ENCODE measurements at places on chromosomes 5 and 9.

DNA sequence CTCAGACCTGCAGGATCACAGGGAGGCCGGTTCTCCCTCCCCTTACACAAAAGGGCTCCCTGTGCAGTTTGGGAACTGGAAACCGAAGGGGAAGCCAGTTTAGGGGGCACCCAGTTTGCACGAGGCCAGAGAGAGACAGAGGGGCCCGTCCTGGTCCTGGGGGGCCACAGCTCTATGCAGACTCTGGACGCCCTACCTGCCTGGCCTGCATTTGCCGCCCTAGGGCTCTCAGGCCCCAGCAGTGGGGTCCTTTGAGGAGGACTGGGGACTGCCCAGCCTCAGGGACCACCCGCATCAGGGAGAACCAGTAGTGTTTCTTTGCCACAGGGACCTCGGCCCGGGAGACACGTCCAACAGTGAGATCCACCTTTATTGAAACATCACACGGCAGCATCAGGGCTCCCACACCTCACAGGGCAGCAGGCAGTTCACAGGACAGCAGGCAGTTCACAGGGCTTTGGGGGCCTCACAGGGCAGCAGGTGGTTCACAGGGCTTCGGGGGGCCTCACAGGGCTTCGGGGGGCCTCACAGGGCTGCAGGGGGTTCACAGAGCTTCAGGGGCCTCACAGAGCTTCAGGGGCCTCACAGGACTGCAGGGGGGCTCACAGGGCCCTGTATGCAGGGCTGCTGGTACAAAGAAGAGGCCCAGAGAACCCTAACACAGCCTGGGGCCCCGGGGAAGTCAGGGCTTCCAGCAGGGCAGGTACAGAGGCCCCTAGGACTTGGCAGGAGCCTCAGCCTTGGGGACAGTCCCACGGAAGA is 648 bp upstream of the NSMF start:
- DNase-seq, result no peak

GRCh38 chr5:39815711-39816110 is 390.9 kb upstream of the DAB2 start:
- DNase-seq, result no peak

- DNase-seq, result no peak
Observed at GRCh38 chr5:120098426-120098825, 365.7 kb upstream of the PRR16 start.

GRCh38 chr9:122338536-122338935 is 32.3 kb upstream of the PTGS1 start:
- DNase-seq, result no peak

DNA sequence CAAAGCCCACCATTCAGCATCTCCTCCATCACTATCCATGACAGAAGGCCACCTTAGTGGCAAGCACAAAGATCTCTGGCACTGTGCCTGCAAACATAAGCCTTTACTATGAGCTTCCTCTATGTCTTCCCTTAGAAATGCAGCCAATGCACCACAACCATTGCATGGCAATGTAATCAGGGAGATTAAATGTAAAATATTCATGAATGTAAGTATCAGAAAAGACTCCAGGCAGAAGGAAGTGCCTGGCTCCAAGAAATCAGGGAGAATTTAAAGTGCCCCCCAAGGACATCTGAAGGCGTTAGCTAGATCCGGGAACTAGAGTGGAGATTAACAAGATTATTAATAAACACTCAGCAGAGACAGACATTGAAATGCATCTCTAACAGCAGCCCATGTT is 32.5 kb upstream of the MYORG start:
- DNase-seq, result no peak

DNA sequence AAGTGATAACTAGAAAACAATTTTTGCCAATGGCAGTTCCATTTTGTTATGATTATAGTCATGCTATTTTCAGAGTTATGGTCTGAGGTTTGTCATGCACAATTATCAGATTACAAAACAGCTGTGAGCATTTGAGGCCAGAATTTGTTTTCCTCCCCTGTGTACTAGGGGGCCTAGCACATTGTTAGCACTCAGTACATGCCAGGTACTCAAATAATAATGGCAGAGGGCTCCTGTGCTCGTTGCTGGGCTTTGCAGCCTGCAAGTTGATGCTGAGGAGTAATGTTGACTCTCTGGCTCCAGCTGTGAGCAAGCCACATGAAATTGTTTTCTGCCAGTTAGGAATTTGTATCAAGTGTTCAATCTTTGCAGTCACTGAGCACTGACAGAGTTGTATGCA is 6.9 kb downstream of the DNAI1 start:
- no peak for DNase-seq

DNA sequence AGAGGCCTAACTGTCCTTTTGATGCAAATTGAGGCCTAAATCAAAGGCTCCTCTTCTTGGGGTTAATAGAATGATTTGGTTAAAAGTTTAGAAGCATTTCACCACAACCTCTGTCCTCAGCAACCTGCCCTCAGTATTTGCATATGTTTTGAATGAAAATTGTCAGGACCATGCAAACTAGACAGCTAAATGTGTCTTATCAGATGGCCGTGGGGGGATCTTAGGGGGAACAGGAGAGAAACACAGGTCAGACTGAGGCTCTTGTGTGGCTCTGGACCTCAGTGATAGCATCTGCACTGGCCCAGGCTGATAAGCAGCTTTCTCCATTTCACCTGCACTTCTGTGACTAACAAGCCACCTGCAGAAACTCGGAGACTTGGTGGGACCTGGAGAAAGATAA is 49.0 kb downstream of the FOXI1 start:
- no peak for DNase-seq

DNA sequence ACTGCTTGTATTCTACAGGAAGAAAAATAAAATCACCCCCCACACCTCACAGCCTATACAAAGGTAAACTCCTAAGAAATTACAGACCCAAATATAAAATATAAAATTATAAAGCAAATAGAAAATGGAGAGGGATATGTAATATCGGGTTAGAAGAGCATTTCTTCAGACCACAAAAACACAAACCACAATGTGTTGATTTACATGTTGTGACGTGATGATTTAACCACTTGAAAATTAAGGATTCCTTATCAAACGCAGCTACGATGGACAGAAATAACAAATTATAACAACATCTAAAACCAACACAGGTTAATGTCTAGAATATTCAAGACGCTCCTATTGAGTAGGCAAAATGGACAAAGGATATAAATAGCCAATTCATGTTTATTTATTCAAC is 26.3 kb downstream of the SSBP2 start:
- DNase-seq, result no peak

DNA sequence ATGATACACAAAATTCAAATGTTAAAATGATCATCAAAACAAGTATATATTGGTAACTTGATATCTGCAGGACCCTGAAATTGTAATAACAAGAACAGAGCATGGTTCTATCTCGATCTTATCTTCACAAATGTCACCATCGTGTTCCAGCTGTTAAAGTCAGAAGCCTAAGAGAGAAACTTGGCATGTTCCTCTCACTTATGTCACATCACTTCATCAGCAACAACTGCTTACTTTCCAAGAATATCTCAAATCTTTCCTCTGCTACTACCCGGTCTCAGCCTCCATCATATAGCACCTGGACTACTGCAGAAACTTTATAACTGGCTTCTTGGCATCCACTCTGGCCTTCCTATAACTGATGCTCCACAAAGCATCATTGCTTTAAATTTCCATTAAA is 84.9 kb downstream of the FBN2 start:
- no peak for DNase-seq

DNA sequence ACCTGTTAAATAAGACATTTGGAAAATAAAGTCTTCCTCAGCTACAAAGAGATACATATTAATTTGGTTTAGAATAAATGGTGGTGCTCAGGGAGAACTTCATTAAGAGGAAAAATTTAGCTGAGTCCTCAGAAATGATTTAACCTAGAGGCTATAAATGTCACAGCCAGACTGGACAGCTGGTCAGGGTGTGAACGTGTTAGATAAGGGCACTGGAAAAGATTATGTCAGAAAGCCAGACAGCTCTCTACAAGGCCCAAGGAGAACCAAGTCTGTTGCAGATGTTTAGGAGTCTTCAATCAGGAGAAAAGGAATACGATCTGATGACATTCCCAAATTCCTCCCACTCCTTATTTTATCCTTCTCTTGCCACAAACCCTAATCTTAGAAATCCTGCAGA is 265.2 kb downstream of the MAT2B start:
- no peak for DNase-seq

- no peak for DNase-seq
Observed at GRCh38 chr5:96648593-96648992, 13.6 kb upstream of the CAST start.

DNA sequence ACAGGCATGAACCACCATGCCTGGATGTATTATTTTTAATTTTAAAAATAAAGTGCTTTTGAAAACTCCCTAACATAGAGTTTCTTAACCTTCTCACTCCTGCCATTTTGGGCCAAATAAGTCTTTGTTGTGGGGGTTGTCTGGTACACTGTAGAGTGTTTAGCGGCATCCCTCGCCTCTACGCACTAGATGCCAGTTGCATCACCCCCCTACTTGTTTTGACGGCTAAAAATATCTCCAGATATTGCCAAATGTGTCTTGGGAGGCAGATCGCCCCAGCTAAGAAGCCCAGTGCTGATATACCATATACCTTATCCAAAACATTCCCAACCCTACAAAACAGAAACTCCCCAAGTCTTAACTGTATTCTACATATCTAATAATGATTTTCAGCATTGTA is 54.6 kb downstream of the SCAI start:
- DNase-seq, result no peak

GRCh38 chr5:114412510-114413171 is 50.8 kb downstream of the KCNN2 start:
- DNase-seq, result peak; percentile 3

GRCh38 chr5:151048526-151048925 is 28.1 kb downstream of the GPX3 start:
- DNase-seq, result peak; percentile 21

DNA sequence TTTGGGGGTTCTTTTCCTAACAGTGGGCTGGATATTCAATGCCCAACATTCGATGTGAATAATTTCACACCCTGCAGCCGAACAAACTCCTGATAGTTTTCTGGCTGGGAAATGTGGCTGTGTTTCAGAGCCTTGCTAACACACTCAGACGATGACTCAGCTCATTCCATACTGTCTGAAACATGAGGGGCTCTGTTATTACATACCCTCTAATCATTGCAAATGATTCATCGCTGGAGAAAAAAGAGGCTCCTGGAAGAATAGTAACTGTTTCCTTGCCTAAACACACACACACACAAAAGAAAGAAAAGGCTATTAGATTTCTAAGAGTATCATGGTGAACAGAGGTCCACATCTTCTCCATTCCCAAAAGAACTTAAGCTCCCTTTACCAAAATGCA is 75.8 kb downstream of the OXCT1 start:
- DNase-seq, result peak; percentile 69

DNA sequence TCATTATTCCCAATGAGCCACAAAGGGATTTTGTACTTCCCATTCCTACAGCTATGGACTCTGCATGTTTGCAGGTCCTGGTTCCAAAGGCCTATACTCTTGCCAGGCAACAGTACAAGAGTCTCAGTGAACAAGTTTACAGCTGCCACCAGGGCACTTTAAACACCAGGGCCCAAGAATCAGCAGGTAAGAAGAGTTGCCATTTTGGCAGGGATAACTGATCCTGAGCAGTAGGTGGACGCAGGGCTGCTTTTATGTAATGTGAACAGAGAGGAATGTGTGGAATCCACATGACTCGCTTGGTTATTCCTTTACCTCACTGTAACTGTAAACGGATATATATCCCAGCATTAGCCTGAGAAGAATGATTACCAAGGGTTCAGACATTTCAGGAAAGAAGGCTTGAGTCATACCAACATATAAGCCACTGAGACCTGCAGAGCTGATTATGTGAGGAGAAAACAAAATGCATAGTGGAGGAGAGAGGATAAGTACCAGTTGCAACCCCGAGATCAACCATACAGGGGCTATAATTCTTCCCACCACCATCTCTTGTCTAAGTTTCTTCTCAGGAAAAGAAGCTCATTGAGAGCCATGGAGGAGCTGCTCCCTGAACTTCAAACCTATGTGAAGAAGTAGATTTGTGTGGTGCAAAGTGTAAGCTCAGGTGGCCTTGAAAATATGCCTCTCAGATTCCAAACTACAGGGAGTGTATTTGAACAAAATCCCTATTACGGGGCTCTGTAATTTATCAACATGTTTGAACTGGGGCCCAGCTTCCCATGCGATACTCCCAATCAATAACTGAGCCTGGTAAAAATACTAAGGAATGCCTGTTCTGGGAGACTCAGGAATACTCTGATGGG is 24.6 kb downstream of the RAPGEF6 start:
- peak; percentile 34 for DNase-seq

DNA sequence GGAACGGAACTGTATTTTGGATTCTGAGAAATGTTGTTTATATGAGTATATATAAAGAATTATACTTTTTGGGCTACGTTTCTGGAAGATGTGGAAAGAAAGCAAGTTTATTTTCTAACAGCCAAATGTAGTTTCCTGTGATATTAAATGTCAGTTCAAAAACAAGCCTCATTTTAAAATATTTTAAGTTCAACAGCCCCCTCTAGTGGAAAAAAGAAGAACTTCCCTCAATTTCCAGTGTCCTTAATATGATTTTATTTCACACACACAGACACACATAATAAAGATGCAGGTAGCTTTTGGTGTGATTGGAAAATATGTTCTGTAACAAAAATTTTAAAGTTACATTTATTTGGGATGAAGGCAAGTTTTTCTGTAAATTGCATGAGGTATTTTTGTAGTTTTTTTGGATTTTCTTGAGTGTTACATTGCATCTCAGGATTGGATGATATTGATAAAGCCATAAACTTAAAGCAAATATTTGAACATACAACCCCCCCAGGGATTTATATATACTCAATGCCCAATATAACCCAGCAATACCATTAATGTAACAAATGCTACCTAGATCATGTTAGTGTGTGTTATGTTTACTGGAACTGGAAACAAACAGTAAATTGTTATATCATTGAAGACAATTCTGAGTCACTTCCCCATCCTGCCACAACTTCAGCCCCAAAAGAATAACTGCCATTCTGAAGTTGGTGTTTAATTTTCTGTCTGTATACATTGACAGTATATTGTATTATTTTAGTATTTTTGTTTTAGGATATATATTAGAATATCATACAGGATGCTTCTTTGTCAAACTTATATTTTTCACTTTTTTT is 54.0 kb downstream of the CCDC171 start:
- peak; percentile 49 for DNase-seq

GRCh38 chr5:131252824-131253171 is 11.1 kb upstream of the CDC42SE2 start:
- DNase-seq, result no peak

- DNase-seq, result no peak
Observed at GRCh38 chr5:97388794-97389193, 205.7 kb upstream of the RIOK2 start.

DNA sequence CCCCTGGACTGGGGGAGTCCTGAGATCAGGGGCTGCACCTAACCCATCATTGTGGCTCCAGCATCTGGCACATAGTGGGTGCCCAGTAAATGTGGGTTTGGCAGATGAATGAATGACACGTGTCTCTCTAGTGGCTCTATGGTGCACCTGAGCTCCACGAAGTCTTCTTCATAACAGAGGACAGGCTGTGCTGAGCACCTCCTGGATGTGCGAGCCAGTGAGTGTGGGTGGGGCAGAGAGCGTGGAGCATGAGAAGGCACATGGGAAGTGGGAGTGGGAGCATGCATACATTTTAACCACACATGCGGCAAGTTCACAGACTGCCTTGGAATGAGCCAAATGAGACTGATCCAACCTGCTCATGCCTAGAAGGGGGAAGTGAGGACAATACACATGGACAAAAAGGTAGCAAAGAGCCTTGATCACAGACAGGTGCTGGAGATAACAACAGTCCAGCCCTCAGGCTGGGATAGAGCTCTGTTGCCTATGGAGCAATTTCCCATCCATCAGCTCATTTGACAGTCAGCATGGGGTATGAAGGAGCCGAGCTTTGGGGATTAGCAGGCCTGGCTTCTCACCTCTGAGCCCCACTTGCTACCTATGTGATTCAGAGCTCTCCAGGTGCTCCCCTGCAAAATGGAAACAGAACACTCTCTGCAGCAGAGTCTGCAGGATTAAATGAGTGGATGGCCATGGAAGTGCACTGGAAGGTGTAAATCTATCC is 76.2 kb upstream of the TBC1D2 start:
- no peak for DNase-seq
